ENCODE measurements at places on chromosomes 2 and 18. TPM values are rescaled to one million over a fixed set of nuclear protein-coding genes. Genes with fewer than 3 reads are reported as not detected.

The MAP3K20 gene
- 49.7 TPM for total RNA-seq

The DPY30 gene
- total RNA-seq, result 51.0 TPM

The IHH gene
- not detected for total RNA-seq

The TTC31 gene
- 14.6 TPM for total RNA-seq

The ELOA2 gene
- not detected for total RNA-seq

The UGT1A3 gene
- not detected for total RNA-seq

The ARHGAP25 gene
- total RNA-seq, result 0.43 TPM

The SKA1 gene
- total RNA-seq, result 10.7 TPM

The MAP2 gene
- 0.54 TPM for total RNA-seq

The LOXHD1 gene
- not detected for total RNA-seq
